ENCODE measurements at places on chromosomes 13 and 19.
A peak's percentile ranks its signal among the peaks of the same experiment; 100 is the strongest.

DNA sequence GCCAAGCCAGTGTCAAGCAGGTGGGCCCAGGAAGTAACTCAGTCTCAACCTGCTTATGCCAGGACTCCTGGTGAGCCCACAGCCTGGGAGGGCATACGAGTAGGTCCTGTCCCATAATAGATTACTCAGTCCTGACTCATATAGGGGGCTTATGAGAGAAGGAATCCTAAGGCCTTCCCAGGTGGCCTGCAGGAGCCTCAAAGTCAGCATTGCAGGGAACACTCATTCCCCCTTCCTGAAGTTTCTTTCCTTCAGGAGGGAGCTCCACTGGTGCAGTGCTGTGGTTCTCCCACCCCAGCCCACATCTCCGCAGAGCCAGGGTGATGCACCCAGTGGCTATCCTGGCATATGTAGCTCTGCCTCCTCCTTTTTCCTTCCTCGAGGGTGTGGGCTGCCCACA lies 137.3 kb downstream of the ZIC5 start:
- no peak for DNase-seq

DNA sequence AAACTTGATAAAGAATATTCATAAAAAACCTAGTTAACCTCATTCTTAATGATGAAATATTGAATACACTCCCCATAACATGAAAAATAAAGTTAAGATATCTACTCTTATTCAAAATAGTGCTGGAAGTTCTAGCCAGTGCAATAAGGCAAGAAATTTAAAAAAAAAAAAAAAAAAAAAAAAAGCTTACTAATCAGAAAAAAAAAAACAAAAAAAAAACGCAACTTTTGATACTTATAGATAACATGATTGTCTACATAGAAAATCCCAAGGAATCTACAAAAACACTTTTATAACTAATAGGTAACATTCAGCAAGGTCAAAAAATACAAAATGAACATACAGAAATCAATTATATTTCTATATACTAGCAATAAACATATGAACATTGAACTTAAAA lies 515.6 kb downstream of the UQCRFS1 start:
- no peak for DNase-seq

- DNase-seq, result no peak
Measured at GRCh38 chr19:18274781-18275356, 617 bp upstream of the IQCN start.

- no peak for DNase-seq
Measured at GRCh38 chr19:39160523-39160861, 34.9 kb downstream of the PAK4 start.

DNA sequence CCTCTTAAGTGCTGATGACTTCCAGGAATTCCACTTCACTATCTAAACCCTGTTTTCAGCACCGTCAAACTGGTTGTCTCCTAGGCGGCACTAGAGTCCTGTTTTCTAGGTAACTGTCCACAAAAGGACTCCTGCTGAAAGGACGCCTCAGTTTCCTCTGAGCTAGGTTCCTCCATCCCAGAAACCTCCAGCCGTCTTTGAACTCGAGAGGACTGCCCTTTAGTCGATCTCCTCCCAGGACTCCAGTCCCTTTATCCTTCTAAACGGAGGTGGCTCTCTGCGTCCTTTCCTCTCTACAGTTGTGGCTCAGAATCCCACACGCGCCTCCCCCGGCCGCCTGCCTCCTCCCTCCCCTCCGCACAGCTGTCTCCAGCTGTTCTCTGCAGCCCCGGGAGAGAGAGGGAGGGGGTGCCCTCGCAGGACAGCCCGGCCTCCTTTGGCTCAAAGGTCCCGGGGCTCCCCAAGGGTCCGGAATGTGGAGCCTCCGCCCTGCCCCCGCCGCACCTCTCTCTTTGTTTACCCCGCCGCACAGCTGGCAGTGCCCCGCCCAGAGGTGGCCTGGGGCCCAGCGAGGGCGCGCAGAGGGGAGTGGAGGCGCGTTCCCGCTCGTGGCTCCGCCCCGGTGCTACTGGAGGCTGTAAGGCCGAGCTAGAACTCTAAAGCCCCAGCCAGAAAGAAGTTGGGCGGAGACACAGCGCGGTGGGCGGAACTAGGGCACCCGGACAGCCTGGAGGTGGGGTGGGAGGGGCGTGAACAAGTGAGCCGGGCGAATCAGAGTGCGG lies 2.4 kb downstream of the LTBP4 start:
- peak; percentile 97 for DNase-seq

- peak; percentile 84 for DNase-seq
Measured at GRCh38 chr19:50358483-50359327, 6.7 kb downstream of the NAPSA start.

- peak; percentile 3 for DNase-seq
Measured at GRCh38 chr19:55579766-55580621, 654 bp downstream of the ZNF579 start.

- peak; percentile 61 for DNase-seq
Measured at GRCh38 chr13:21938636-21939035, 267.8 kb downstream of the FGF9 start.

GRCh38 chr13:26759907-26760831 lies at the start of gene GPR12:
TSS of gene GPR12 (minus strand) at chr13:26760786. CDS start at chr13:26759827, 959 bp downstream.
- DNase-seq, result no peak

DNA sequence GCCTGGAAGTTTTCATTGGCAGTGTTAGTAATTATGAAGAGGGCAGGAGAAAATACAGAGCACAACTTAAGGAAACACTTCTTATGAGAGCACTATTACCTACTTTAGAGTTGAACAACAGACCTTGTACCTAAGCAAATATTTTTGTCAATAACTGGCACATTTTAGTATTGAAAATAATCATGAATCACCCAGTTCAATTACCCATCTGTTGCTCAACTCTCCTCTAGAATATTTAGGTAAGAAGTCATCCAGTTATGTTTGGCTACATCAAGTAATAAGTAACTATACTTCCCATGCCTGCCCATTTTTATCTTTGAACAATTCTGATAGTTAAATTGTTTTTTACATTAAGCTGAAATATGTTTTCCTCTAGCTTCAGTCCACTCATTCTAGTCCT lies 893.4 kb downstream of the DIAPH3 start:
- no peak for DNase-seq

DNA sequence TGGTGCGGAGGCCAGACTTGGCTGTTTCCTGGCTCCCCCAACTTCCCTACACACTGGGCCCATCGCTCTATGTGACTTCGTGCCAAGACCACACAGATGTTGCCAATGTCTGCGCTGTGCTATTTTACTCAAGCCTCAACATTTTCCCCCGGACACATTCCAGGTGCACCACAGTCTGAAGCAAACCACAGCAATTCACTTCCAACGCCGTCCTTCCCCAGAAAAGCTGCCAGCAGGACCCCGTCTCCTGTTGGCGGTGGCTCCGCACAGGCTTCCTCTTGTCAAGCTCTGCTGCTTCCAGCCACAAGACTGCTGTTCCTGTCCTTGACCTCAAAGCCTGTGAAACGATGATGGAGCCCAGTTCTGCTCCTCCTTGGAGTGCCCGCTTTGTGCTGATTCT lies 100.7 kb downstream of the CRYL1 start:
- DNase-seq, result peak; percentile 14

- DNase-seq, result no peak
Measured at GRCh38 chr13:71240911-71241310, 626.1 kb downstream of the DACH1 start.

GRCh38 chr19:4225885-4226284 lies 3.4 kb upstream of the EBI3 start:
- DNase-seq, result no peak

GRCh38 chr19:54660964-54661363 lies 1.8 kb upstream of the LILRB4 start:
- no peak for DNase-seq

DNA sequence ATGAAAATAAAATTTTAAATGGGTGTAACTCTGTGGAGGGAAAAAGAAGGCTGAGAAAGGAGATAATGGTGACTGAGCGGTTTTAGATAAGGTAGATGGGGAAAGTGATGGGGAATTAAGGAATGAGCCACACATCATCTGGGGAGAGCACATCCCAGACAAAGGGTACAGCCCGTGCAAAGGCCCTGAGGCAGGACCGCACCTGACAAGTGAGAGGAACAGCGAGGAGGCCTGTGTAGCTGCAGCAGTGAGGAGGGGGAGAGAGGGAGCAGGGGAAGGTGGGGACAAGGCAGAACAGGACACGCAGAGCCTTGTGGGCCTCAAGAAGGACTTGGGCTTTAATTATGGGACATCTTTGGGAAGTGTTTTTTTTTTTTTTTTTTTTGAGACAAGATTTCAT lies 1.8 kb upstream of the CELF5 start:
- DNase-seq, result no peak

GRCh38 chr19:6639439-6639838 lies 30.5 kb downstream of the TNFSF14 start:
- DNase-seq, result no peak

DNA sequence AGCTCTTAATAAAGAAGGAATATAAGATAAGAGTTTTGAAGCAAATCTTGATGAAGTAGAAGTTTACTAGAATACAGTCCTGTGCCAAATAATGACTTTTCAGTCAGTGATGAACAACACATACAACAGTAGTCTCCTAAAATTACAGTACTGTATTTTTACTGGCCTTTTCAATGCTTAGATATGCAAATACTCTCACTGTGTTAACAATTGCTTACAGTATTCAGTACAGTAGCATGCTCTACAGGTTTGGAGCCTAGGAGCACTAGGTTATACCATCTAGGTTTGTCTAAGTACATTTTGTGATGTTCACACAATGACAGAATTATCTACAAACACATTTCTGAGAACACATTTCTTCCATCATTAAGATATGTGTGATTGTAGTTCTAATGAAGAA lies 316.7 kb upstream of the KLHL1 start:
- no peak for DNase-seq

DNA sequence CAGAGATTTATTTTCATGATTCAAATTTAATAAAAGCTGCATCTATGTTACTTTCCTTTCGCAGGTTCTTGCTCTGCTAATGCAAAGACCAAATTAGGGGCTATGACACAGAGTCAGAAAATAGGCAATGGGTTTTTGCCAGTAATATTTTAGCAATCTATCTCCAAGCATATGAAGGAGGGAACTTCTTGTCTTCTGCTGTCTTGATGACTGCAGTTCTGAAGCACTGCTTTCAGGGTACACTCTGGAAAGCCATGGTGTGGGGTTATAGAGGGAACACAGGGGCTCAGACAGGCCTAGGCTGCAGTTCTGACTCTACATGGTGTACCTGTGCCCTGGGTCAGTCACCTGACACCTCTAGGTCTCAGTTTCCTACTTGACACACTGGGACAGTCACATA lies 263.4 kb downstream of the DNAJC15 start:
- no peak for DNase-seq

DNA sequence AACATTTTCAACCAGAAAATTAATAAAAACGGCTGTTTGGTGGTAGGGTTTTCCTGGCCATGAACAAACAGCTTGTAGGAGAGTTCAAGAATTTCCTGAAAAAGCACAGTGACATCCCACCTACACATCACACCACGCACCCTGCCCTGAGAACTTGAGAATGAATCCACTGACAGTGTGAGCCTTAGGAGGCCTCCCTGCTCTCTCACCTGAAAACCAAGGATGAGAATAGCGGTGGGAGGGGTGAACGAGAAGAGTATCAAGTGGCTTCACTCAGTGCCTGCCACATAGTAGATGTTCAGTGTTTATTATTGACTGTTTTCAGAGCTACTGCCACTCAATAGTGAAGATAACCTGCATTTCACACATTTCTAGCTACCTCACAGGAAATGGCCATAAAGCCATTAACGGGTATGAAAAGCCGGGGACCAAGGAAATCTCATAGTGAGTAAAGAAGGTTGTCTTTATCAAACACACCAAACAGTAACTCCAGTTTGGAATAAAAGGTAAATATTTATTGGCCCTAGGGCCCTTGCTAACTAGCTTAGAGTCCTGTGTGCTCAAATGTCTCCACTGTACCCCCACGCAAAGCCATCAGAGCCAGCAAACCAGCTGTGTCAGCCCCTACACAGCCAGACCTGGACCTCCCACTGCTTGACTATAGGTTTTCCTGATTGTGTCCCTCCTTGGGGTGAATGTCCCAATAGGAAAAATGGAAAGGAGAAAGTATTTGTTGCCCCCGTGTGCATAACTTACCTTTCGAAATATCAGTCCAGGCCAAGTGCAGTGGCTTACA lies 40.6 kb downstream of the TPT1 start:
- DNase-seq, result no peak

GRCh38 chr19:35251456-35251855 lies 2.7 kb downstream of the LSR start:
- DNase-seq, result no peak

- peak; percentile 38 for DNase-seq
Measured at GRCh38 chr13:27379694-27380641, 44.5 kb upstream of the GTF3A start.

DNA sequence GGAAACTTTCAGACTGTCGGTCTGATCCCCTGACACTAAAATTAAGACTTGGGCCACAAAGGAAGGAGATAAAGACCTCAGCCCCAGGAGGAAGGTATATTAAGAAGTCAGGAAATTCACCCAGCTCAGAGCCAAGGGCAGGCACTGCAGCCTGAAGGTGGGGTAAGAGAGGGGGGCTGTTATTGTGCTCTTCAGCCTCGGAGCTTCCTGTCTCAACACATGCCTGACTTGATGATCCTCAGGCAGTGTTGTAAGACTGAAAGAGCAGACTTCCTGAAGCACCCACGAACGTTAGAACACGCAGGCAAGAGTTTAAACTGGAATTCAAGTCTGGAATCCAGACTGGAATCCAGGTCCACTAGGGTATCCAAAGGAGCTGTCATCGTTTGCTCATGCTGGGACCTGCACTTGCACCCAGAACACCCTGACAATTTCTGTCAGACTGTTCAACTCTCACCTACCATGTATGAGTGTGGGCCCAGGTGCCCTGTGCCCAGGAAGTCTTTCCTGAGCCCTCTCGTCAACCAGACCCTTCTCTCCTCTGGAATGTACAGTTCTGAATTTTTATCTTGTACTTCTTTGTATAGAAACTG lies 10.7 kb upstream of the FLT1 start:
- no peak for DNase-seq

- DNase-seq, result no peak
Measured at GRCh38 chr13:97459215-97459777, 25.3 kb downstream of the RAP2A start.

DNA sequence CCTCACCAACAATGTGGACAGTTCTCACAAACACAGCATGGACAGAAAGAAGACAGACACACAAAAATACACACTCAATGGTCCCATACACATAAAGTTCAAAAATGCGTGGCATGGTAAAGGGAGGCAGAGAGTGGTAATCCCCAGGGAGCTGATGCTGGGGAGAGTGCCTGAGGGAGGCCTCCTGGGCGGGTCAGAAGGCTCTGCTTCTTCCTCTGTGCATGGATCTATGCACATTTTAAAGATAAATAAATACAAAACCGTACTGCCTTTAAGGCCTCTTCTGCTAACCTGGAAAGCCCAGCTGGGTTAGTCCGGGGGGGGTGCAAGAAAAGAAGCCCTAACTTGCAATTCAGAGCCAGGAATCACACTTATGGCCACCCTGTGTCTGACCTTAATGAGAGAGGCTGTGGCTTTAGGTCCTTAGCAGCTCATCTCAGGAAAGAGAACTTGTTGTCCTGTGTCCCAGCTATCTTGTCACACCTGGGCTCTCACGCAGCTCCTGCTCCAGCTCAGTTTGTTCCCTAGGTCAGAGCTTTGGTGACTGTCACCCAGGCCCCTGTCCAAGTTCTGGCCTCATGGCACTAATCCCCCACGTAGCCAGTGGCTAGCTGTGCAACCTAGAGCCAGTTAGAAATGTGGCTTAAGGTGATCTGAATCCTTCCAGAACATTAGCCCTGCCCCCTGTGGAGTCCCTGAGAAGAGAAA lies 28.5 kb downstream of the POP4 start:
- no peak for DNase-seq

Measured in DMS79 treated with DMSO at 0.1 percent for 48 hours (cell line).